ENCODE measurements at places on chromosomes 3 and 15. TPM values are rescaled to one million over a fixed set of nuclear protein-coding genes. Genes with fewer than 3 reads are reported as not detected.

DHX30 gene
- 62.3 TPM for total RNA-seq

- H3K36me3 ChIP-seq, result no peaks in the 10 kb centered on the region
- H3K27me3 ChIP-seq, result no peaks in the 10 kb centered on the region
- H3K4me1 ChIP-seq, result peaks cover 37% of the 10 kb centered on the region
- no peak for DNase-seq
Measured at GRCh38 chr3:112087746-112088145, 1.6 kb downstream of the C3orf52 start.

DNA sequence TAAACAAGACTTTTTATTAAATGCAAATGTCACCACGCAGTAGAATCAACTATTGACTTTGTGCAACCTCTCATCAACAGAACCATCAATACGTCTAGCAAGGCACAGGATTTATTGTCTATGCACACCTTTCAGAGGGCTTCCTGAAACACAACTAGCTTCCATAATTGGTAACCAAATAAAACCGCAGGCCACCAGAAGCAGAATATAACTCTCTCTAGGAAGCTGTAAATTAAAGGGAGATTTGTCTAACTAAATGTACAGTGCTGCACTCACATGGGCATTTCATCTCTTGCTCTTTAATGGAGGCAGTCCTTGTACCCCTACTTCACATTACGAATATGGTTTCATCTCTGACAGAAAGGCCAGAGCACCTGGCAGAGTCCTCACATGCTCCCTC is 93.0 kb downstream of the FHIT start:
- no peaks in the 10 kb centered on the region for H3K27me3 ChIP-seq
- no peaks in the 10 kb centered on the region for H3K4me1 ChIP-seq
- H3K27ac ChIP-seq, result no peak overlapping the region
- no peaks in the 10 kb centered on the region for H3K36me3 ChIP-seq

DNA sequence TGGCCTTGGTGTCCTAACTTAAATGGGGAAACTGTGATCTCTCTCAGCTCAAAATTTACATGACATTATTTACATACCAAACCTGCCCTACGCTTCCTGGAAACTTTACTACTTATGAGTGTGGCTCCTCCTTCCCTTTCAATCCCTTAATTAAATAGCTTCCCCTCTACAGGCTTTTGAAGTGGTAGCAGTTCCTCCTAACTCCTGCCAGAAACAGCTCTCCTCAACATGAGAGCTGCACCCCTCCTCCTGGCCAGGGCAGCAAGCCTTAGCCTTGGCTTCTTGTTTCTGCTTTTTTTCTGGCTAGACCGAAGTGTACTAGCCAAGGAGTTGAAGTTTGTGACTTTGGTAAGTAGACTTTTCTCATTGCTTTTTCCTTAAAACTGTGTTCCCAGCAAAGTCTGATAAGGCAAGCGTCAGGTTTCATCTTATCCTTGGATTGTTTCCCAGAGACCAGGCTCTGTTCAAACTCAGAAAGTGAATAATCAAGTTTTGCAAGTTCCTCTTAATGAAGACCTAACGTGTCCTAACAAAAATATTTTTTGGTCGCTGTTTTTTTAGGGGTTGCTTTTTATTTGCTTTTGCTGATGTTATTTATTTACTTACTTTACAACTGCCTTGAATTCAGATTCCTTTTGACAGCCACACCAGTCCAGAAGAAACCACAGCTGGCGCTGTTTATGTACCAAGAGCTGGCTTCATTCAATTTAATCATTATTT is at the start of gene ACP3:
ACP3 (plus strand) TSS at position 179 of the 720 bp plus-strand sequence; CDS start at position 229, 50 bp downstream.
- H3K36me3 ChIP-seq, result no peaks in the 10 kb centered on the region
- H3K4me1 ChIP-seq, result peaks cover 30% of the 10 kb centered on the region
- H3K27ac ChIP-seq, result peak within 1 kb of the TSS; percentile 81

- H3K27me3 ChIP-seq, result no peaks in the 10 kb centered on the region
- no peak for DNase-seq
- no peaks in the 10 kb centered on the region for H3K36me3 ChIP-seq
- no peak overlapping the region for H3K4me3 ChIP-seq
- no peaks in the 10 kb centered on the region for H3K4me1 ChIP-seq
Measured at GRCh38 chr3:193812078-193812725, 219.2 kb downstream of the OPA1 start.

SCAANT1 gene
- total RNA-seq, result not detected

DNA sequence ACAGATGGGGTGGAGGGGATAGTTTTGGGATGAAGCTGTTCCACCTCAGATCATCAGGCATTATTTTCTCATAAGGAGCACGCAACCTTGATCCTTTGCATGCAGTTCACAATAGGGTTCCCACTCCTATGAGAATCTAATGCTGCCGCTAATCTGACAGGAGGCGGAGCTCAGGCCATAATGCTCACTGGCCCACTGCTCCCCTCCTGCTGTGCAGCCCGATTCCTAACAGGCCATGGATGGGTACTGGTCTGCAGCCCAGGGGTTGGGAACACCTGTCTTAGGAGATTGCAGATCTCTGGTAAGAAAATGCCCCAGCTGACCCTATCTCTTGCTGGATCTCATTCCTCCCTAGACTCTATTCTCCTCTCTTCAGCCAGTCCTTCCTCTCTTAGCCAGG is 6.8 kb downstream of the CSTA start:
- H3K27ac ChIP-seq, result no peak overlapping the region
- DNase-seq, result no peak
- H3K36me3 ChIP-seq, result no peaks in the 10 kb centered on the region
- H3K4me3 ChIP-seq, result no peak overlapping the region
- H3K27me3 ChIP-seq, result no peaks in the 10 kb centered on the region
- H3K4me1 ChIP-seq, result no peaks in the 10 kb centered on the region

- no peaks in the 10 kb centered on the region for H3K27me3 ChIP-seq
- DNase-seq, result no peak
- no peak overlapping the region for H3K27ac ChIP-seq
- H3K4me1 ChIP-seq, result no peaks in the 10 kb centered on the region
- no peaks in the 10 kb centered on the region for H3K36me3 ChIP-seq
Measured at GRCh38 chr3:19250959-19251610, 102.8 kb downstream of the KCNH8 start.

GRCh38 chr15:88649286-88649733 is 10.5 kb downstream of the ISG20 start:
- peak overlapping the region; percentile 84 for H3K27ac ChIP-seq
- DNase-seq, result peak; percentile 81
- H3K4me3 ChIP-seq, result no peak overlapping the region
- H3K4me1 ChIP-seq, result peaks cover 29% of the 10 kb centered on the region
- no peaks in the 10 kb centered on the region for H3K27me3 ChIP-seq

GRCh38 chr3:130905551-130905950 is 11.7 kb downstream of the ATP2C1 start:
- H3K4me3 ChIP-seq, result no peak overlapping the region
- H3K4me1 ChIP-seq, result peaks cover 60% of the 10 kb centered on the region
- no peak for DNase-seq
- H3K36me3 ChIP-seq, result no peaks in the 10 kb centered on the region

DNA sequence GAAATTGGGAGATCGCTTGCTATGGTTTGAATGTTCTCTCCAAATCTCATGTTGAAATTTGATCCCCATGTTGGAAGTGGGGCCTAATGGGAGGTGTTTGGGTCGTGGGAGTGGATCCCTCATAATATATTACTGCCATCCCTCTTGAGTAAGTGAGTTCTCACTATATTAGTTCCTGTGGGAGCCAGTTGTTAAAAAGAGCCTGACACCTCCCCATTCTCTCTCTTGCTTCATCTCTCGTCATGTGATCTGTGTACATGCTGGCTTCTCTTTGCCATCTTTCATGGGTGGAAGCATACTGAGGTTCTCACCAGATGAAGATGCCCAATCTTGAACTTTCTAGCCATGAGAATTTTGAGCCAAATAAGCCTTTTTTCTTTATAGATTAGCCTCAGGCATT is 43.0 kb upstream of the IL20RB start:
- no peak for DNase-seq
- no peaks in the 10 kb centered on the region for H3K27me3 ChIP-seq
- H3K36me3 ChIP-seq, result peaks cover 6% of the 10 kb centered on the region
- no peak overlapping the region for H3K4me3 ChIP-seq

GRCh38 chr15:92075764-92076163 is 222.3 kb downstream of the SLCO3A1 start:
- H3K27ac ChIP-seq, result no peak overlapping the region
- H3K36me3 ChIP-seq, result no peaks in the 10 kb centered on the region
- peaks cover 54% of the 10 kb centered on the region for H3K4me1 ChIP-seq
- H3K4me3 ChIP-seq, result no peak overlapping the region
- no peak for DNase-seq
- H3K27me3 ChIP-seq, result no peaks in the 10 kb centered on the region

PLCB2 gene
- total RNA-seq, result 112 TPM
